Spinal cord (tissue), 10 donors: ENCODE measurements at places on chromosomes 3 and 15. TPM values are rescaled to one million over a fixed set of nuclear protein-coding genes. Genes with fewer than 3 reads are reported as not detected.

ARL14 gene
- not detected for total RNA-seq

IGSF10 gene
- 9.7 TPM for total RNA-seq

SGO1 gene
- total RNA-seq, result 4.6 TPM

MAGEL2 gene
- 4.6 TPM for total RNA-seq

PLA1A gene
- 0.69 TPM for total RNA-seq

UROC1 gene
- total RNA-seq, result 0.06 TPM

C3orf20 gene
- 0.06 TPM for total RNA-seq

STRA6 gene
- total RNA-seq, result 9.4 TPM

ADGRG7 gene
- not detected for total RNA-seq

IMPG2 gene
- 3.1 TPM for total RNA-seq

PAQR5 gene
- 5.3 TPM for total RNA-seq

RHCG gene
- 0.44 TPM for total RNA-seq

ARGFX gene
- not detected for total RNA-seq

CCR9 gene
- total RNA-seq, result 0.30 TPM

RBM15B gene
- total RNA-seq, result 13.5 TPM
